Dermis blood vessel endothelial cell (primary cell): ENCODE measurements at places on chromosomes 1 and 21.

DNA sequence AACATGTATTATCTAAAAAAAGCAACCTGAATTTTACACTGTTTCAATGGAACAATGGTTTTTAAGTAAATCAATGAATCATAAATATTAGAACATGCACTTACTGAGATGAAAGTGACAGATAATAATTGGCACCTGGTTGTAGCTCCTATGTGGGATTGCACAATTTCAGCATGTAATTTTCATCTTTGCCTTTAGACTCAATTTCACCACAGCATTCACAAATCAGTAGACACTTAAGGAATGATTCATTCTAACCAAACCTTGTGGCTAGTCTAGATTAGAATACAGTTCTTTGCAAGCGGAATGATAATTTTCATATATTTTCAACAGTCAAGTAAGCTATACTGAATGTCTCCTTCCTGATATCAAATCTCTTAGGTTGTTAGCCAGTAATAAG lies 853.4 kb downstream of the KCNT2 start:
- DNase-seq = no peak

- DNase-seq = no peak
Measured at GRCh38 chr1:167252986-167253385, 32.3 kb downstream of the POU2F1 start.

DNA sequence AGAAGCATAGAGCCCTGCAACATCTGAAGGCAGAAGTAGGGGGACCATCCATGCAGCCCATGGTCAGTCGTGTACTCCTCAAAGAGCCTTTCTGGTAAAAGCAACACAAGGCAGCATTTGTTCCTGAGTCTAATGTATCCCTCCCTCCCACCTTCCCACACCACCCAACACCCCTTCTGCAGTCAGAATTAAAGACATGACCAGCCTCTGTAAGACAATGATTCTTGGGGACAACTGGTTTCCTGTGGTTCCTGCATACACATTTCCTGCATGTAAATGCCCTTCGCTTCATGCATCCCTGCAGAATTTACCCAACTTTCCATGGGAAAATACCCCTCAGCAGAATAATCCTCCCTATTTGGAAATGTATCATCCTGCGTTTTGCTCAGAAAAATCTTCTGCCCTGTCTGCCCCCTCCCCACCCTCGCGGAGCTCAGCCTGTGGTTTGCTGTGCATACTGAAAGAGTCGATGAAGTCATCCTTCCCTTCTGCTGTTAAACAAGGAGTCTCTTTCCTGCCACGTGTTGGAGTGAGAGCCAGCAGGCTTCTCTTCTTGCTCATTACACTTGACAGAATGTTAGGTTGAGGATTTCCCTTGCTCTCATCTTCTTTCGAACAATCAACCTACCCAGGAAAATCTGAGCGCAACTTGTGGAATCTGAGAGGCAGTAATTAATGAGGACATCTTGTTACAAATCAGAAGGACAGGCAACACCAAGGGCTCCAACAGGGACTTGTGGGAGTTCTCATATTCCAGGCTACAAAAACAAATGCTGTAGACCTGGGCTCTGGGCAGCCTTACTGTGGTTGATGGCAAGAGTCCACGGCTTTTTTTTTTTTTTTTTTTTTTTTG lies 4.7 kb downstream of the TNN start:
- peak; percentile 61 for DNase-seq

- no peak for DNase-seq
Measured at GRCh38 chr1:53470584-53470983, 11.4 kb downstream of the DMRTB1 start.
